Prostate gland (tissue), 2 donors: ENCODE measurements at places on chromosomes 6 and 20.

- DNase-seq: no peak
Measured at GRCh38 chr6:169044381-169045230, 209.0 kb downstream of the THBS2 start.

DNA sequence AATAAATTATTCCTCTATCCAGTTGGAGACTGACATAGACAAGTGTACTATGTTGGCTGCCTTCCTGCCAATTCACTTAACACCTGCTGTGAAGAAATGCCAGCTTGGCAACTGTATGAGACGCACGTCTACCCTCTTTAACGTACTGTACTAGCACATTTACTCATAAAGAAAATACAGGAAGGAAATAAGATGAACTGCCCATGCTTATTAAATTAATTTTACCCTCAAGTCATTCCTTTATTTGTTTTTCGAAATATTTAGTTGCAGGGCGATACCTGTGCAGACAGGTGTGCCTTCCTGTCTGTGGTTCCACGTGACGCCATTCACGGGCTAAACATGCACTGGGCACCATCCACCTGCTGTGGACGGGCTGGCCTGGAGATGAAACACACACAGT lies 52.0 kb downstream of the PSMG4 start:
- DNase-seq: peak; percentile 41

DNA sequence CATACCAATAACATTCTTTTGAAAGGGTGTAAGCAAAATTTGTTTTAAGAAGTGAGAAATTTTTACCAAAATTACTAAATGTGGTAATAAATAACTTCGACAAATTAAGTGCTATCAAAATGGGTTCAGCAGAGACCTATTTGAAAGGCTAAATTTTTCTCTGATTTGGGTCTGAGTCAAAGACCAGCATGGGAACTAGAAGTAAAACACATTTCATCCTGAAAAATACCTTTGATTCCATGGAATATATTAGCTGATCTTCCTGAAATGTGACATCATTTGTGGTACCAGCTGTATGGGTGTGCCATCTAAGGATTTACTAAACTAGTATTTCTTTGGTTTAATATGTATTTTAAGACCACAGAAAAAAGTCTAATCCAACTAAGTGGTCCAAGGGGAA lies 63.6 kb downstream of the BLOC1S5 start:
- no peak for DNase-seq

- no peak for DNase-seq
Measured at GRCh38 chr6:13307508-13307995, 20.8 kb downstream of the TBC1D7 start.

GRCh38 chr6:22401206-22401605 lies 104.4 kb upstream of the PRL start:
- no peak for DNase-seq

DNA sequence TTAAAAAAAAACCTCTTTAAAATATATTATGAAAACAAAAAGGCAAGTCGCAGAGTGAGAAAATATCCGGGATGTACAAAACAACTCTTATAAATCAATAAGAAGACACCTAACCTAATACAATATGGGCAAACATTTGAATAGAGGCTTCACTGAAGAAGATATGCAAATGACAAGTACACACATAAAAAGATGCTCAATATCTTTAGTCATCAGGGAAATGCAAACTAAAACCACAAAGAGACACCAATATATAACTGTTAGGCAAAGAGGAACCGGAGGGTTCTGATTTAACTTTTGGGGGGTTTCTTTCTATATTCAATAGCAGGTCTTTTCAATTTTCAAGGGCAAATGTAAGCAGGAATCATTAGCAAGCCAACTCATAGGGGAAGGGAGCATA lies 480.7 kb upstream of the SPTLC3 start:
- DNase-seq: no peak

GRCh38 chr6:161444464-161444863 lies 170.6 kb upstream of the AGPAT4 start:
- no peak for DNase-seq

DNA sequence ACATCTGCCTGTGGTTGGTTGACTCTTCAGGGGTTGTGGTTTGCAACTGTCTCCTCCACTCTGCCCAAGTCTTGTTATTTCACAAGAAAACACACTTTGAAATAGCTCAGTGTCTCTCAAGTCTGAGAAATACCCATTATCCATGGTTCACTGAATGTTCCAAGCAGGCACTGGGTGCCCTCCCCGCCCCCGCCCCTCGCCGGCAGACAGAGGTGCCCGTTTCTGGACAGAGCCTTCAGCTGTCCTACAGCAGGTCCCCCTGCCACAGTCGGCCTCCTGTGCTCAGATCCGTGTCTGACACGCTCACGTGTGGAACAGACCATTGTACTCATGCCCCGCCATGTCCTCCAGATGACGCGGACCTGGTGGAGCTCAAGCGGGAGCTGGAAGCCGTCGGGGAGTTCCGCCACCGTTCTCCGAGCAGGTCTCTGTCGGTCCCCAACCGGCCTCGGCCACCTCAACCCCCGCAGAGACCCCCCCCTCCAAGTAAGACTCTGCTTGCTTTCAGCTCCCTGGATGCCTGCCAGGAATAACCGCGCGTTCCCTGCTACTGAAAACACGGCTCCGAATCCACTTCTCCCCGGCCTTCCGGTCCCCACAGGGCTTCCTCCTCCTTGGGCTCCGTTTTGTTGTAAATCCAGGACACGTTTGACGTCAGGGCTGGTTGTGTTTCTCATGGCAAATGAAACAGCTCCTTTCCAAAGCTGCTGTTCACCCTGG lies 81.4 kb downstream of the SERAC1 start:
- no peak for DNase-seq

DNA sequence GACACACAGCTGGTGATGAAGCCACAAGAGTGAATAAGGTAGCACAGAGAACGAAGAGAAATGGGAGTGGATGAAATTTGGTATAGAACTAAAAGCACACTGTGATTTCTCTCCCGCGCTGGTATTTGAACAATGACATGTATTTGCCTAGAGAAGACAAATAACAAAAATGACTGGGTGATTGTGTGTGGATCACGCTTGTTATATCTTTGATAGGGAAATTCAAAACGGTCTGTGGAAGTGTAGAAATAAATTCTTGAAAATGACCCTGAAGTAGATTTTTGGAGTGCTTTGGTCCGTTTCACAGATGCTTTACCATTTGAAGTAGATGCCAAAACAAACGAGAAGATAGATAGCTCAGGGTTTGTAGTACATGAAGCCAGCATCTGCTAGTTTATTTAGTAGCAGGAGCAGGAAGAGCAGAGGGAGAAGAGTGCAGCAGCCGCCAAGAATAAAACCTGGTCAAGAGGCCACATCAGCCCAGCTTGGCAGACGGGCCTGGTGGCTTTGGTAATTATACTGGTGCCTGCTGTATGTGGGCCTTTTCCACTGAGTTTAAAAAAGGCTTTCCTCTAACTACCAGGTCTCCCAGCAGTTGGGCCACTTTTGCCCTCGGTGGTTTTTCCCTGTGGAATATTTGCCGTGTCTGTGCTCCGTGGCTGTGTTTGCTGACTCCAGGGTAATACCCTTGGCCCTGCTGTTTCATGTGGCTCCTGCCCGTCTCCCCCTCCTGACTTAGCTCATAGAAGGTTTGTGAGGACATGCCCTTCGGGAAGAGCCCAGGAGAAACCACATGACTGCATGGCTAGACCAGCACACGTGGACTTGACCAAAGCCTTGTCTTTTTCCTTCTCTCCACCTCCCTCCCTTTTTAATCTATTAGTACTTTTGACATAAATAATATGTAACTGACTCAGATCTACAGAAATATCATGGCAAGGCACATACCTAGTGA lies 294.0 kb downstream of the SOX4 start:
- peak; percentile 28 for DNase-seq

DNA sequence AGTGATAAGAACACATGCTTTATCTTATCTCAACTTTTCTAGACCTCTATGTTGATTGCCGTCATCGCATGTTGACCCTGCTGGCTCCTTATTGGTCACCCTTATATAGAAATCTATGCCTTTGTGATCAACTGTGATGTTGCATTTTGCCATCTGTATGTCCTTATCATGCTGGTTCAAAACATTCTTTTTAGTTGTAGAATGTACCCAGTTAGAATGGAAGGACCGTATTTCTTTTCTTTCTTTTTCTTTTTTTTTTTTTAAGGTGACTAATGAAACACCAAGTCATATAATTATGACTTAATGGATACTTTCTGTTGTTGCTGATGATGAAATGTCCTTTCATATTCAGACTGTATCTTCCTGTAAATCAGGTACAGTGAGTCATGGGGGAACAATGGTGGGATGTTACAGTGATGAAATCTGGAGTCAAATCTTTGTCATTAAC lies 145.9 kb upstream of the CITED2 start:
- DNase-seq: no peak

DNA sequence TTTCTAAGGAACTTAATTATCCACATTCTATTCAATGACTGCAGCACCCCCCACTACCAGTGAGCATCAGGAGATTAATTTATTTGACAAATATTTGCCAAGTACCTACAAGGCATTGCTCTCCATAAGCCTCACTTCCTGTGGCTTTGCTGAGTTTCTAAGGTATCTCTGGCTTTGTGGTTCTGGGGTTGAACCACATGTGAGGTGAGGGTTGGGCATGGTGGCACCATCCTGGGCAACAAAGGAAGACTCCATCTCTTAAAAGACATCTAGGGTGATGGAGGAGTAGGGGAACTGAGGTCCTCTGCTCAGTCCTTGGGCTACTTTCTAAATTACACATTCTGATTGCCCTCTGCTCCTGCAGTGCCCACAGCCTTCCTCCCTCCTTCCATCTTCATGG lies 25.5 kb upstream of the WFDC2 start:
- no peak for DNase-seq

DNA sequence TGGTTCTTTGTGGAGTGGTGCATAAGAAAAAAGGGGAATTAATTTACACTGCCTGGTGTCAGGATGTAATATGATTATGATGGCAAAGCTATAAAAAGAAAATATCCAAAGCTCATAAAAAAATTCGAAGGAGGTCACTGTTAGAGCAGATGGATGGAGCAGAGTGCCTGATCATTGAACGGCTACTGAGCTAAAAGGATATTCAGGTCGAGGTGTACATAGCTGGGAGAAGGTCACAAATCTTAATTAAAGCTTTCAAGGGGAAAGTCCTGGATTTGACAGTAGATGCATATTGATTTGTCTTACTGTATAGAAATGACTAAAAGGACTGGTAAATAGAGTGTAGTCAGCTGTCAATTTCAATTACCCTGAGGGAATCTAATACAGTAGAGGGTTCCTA lies 84.4 kb downstream of the PKIB start:
- DNase-seq: no peak

DNA sequence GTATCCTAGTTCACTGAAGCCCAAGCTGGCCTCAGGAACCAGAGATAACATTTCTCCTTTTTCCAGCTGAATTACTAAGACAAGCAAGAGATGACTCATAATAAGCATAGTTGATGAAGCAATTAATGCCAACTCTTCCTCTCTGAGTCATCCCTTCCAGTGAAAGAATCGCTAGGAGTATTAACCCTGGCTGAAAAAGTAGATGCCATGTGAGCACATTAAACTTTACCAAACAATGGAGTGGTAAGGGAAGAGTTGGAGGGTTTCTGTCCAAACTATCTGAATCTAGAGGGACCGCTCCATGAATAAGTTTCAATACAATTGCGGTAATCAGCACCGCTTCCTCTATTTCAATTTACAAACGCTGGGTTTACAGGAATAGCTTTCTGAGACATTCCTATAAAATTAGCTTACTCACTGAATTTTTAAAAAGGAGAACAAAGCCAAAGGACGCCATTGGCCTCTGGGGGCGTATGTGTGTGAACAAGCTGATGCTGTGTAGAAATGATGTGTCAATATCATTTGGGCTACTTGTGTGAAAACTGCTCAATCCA lies 48.3 kb downstream of the ATXN1 start:
- DNase-seq: peak; percentile 21

- DNase-seq: no peak
Measured at GRCh38 chr6:161889324-161889723, 615.5 kb upstream of the AGPAT4 start.

DNA sequence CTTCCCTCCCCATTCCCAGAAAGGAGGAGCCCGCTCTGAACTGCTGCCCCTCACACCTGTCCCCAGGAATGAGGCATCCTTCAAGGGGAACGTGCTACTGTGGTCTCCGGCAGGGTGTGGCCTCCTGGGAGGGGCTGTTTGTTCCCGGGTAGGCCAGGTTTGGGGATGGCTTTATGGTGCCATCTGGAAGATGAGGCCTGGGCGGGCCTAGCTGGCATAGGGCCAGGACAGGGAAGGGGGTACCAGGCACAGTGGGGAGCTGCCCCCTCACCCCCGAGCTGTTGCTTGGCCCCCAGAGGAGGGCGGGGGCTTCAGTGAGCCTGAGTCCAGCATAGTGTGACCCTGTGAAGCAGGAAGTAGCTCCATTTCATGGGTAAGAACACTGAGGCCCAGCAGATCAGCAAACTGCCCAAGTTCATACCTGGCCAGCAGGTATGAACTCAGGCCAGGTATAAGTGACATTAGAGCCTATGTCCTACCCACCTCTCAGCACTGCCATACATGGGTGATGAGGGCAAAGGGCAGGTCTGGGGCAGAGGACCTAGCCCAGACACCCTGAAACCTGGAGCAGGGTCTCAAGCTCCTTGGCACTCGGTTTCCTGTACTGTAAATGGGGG lies 17.5 kb upstream of the SPDEF start:
- DNase-seq: no peak

- no peak for DNase-seq
Measured at GRCh38 chr6:66508433-66508832, 801.4 kb upstream of the EYS start.

- DNase-seq: no peak
Measured at GRCh38 chr20:25302596-25302995, 54.7 kb downstream of the PYGB start.

GRCh38 chr6:25499615-25500235 lies 152.3 kb upstream of the SCGN start:
- no peak for DNase-seq

- no peak for DNase-seq
Measured at GRCh38 chr20:34240693-34241615, at the start of gene ASIP. ASIP (plus strand) TSS chr20:34241423; CDS start chr20:34260375, 18,952 bp downstream.
